RWPE1 (cell line): ENCODE measurements at places on chromosomes 13 and 19.

GRCh38 chr19:1566392-1567115 is 1.6 kb downstream of the MEX3D start:
- DNase-seq: peak; percentile 62

- peak; percentile 34 for DNase-seq
These were observed 500 bp downstream of the ZFP30 start for GRCh38 chr19:37654629-37655300.

DNA sequence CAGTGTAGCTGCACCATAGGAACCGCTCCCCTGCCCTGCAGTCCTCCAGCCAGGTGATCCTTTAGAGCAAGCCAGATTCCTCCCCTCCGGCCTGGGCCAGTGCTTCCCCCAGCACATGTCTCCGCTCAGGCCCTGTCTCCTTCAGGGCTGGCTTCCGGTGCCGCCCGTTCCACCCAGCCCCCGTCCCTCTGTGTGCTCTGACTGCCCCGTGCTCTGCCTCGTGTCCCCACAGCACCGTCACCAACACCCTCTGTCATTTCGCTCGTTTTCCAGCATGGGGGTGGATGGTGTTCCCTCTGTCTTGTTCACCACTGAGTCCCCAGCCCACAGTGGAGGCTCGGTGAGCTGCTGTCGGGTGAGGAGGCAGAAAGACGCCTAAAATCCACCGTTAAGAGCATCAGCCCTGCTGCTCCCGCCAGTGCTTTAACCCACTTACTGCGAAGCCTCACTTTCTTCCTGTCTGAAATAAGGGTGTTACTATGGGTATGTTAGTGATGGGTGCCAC is 54.5 kb downstream of the TSSK6 start:
- DNase-seq: no peak

DNA sequence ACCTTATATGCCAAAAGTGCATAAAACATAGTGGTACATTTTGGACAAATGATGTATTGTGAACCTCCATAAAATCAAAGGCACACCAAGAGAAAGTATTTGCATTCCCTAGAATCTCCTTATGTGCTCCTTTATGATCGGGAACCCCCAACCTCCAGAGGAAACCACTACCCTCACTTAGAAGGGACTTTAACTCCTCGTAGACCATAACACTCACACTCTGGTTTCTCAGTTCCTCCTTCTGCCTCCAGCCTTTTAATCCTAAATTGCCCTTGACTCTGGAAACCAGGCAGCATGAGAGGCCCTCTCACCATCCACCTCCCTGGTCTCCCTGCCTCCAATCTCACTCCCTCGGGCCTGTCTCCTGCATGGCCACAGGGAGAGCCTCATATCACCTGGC is 9.8 kb upstream of the KCNN4 start:
- DNase-seq: no peak

GRCh38 chr19:38395381-38396114 is 7.1 kb downstream of the SPRED3 start:
- no peak for DNase-seq

GRCh38 chr19:43690890-43691289 is 20.9 kb upstream of the PLAUR start:
- no peak for DNase-seq

- DNase-seq: no peak
These were observed 949.7 kb upstream of the SLITRK1 start for GRCh38 chr13:84831666-84832657.

- no peak for DNase-seq
These were observed 36.8 kb upstream of the C1QTNF9 start for GRCh38 chr13:24272452-24273161.

- DNase-seq: no peak
These were observed 7.6 kb downstream of the PRR36 start for GRCh38 chr19:7866399-7867091.

- DNase-seq: peak; percentile 40
These were observed 87.8 kb downstream of the FNDC3A start for GRCh38 chr13:49063497-49063896.

GRCh38 chr13:43484432-43485225 is 302.1 kb downstream of the ENOX1 start:
- DNase-seq: no peak
